Hematopoietic multipotent progenitor cell treated with erythropoietin and hydrocortisone succinate and interleukin-3 and kit ligand, for 17 days (in vitro differentiated cells): ENCODE measurements at places on chromosomes 5 and 9.

- DNase-seq = no peak
Observed at GRCh38 chr9:97853844-97854695, 1.0 kb downstream of the FOXE1 start.

GRCh38 chr5:10219068-10219467 is 30.6 kb downstream of the ATPSCKMT start:
- no peak for DNase-seq

GRCh38 chr9:91658513-91659105 is 235.0 kb upstream of the NFIL3 start:
- DNase-seq = no peak

- DNase-seq = no peak
Observed at GRCh38 chr9:123676869-123677268, 253.1 kb downstream of the DENND1A start.

DNA sequence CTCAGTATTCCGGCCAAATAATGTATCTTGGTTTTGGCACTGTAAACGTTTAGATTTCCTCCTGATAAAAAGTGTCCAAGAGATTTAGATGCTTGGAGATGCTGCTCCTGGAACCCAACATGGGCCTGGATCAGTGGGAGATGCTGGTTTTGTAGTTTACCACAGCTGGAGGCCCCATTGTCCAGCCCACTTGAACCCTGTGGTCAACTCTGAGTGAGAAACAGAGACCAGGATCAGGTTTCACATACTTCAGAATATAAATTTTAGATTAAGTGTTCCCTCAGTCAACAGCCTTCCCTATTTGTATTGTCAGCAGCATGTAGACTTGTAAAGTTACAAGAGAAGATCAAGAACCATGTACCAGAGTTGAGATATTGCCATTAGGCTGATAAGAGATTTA is 144.7 kb upstream of the C9orf72 start:
- no peak for DNase-seq

DNA sequence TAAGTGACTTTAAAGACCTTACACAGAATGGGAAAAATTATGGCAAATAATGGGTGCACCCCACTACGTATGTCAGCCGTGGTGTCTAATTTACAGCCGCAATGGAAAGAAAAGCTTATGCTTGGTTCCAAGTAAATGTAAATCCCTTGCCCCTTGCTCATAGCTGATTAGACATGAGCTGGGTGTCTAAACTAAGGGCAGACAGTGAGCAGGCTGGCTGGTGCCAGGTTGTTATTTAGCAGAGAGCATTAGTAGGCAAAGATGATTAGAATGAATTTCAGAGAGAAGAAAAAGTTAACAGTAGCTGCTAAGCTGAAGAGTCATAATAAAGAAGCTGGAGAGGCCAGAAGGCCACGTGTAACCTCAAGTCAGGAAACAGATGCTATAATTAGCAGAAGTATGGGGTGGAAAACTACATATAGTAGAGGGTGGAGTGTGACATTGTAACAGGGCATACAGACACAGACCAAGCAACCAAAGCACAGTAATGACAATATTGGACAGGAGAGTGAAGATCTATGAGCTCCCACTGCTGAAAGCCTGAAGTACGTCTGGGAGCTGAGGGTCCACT is 257.7 kb downstream of the MCTP1 start:
- DNase-seq = no peak

- DNase-seq = peak; percentile 82
Observed at GRCh38 chr5:98905857-98906688, 22.7 kb downstream of the CHD1 start.

GRCh38 chr5:124080256-124080655 is 568.3 kb downstream of the CSNK1G3 start:
- no peak for DNase-seq

- DNase-seq = no peak
Observed at GRCh38 chr5:168612996-168613395, 33.8 kb upstream of the PANK3 start.

- DNase-seq = no peak
Observed at GRCh38 chr9:123637945-123638634, 282.1 kb downstream of the CRB2 start.

DNA sequence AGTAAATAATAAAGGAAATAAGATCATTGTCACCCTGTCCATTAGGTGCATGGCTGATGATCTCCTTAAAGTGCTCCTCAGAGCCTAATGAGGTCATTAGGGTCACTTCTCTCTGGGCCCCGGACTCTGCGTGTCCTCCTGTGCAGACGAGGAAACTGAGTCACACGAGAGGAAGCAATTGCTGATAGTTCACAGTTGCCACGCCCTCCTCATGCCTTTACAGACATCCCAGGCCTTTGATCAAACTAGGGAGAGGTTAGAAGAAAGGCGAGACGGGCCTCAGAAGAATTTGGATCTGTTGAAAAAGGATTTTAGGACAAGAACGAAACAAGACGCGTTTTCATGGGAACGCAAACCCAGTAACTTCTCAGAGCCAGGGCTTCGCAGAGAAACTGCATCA is 32.0 kb upstream of the MSX2 start:
- no peak for DNase-seq

DNA sequence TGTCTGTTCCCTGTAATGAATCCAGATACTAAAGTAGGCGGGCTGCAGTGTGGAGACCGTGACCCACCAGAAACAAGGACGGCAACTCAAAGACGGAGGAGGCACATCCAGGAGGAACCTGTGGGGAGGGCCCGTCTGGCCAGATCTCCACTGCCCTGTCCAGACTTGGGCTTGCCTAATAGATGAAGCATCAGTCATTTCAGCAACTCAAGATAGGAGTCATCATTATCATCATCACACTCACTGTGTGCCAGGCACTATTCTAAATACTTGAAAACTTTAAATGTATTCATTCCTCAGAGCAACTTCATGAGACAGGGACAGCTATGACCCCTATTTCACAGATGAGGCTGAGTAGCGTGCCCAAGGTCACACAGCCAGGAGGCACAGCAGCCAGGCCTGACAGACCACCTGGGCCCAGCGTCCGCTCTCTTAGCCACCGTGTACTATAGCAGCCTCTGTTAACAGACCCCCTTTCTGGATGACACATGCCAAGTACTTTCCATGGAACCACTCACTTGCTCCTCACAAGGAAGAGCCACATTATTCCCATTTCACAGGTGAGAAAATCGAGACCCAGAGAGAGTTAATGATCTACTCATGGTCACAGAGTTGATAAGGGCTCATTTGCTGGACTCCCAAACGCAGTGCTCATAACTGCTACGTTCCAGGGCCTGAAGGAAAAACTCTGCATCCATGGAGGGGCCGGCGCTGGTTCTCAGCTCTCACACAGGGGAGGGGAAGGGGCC is 4.9 kb upstream of the IL4 start:
- no peak for DNase-seq

GRCh38 chr9:123718188-123718587 is 211.7 kb downstream of the DENND1A start:
- no peak for DNase-seq

GRCh38 chr9:88923092-88923491 is 68.2 kb upstream of the S1PR3 start:
- no peak for DNase-seq

- no peak for DNase-seq
Observed at GRCh38 chr5:59036274-59036961, 453.5 kb downstream of the RAB3C start.

DNA sequence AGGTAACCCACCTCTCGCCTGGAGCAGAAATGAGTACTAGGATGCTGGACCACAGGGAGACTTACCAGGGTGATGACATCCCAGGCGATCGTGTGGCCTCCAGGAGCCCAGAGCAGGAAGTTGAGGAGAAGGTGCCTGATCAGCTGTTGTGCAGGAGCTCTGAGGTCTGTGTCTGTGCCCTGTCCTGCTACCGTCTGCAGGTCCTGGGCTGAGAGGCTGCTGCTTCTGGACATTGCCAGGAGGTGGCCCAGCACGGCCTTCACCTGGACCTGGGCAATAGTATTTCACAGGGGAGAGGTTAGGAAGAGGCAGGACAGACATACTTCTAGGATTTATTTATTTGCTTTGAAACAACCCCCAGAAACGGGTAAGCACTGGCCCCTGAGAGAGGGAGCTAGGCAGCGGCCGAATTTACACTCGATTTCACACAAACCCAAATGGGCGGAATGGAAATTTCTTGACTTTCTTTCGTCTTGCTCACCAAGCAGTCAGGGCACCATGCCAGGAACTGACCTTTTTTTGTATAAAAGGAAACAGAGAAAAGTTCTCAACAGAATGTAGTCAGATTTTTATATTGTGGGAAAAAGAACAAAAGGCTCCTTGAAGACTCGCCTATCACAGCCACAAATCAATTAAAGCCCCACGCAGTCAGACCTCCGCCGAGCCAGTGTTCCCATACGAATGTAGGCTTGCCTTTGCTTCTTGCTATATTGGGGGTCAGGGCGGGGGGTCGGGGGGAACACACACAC is 210.3 kb downstream of the FANCC start:
- no peak for DNase-seq

DNA sequence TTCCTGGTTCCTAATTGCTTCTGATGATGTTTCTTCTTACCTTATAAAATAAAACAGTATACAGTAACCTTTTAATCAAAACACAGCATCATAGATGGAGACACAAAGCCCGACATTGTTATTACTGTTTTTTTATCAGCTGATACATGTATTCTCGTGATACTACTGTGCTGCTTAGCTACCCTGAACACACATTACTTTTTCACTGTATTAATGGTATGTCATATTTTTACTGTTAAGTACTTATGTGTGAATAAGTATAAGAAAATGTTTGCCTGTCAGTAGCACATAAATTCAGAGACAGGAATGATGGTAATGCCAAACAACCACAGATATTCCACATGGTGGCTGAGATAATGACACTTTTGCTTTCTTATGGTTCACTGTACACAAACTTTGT is 68.7 kb downstream of the RAB24 start:
- no peak for DNase-seq

- peak; percentile 21 for DNase-seq
Observed at GRCh38 chr5:75338408-75338807, 1.4 kb downstream of the HMGCR start.

- no peak for DNase-seq
Observed at GRCh38 chr9:127531676-127532075, 80.4 kb downstream of the LRSAM1 start.

GRCh38 chr5:136269973-136270372 is 77.0 kb upstream of the SMIM32 start:
- DNase-seq = no peak

DNA sequence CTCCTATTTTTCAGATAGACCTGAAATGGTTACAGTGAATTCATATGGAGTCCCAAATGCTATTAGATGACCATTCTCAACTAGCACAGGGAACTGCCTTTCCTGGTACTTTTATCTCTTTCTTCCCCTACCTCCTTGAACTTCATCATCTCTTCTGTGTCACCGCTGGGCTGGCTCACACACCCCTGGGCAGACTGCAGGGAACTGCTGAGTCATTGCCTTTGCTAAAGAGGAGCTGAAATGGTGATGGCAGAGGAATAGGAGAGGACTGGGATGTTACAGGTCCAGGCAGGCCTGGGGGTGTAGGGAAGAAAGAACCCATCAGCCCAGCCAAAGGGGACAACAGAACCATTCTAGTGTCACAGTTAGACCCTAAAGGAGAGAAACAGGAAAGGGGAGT is 322.3 kb downstream of the ASTN2 start:
- no peak for DNase-seq

DNA sequence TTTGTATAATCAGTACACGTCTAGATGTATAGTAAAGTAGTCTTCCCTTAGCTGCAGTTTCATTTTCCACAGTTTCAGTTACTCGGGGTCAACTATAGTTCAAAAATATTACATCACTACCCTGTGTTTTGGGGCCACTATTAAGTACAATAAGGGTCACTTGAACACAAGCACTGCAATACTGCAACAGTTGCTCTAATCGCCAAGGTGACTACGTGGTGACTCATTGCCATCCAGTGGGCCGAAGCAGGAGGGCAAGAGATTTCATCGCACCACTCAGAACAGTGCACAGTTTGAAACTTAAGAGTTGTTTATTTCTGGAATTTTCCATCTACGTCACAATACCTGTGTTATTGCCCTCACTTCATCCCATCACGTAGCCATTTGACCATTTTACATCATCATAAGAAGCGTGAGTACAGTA is at the start of gene ARL14EPL:
TSS of gene ARL14EPL (plus strand) at position 379 of the 424 bp plus-strand sequence. CDS start 18,994 bp downstream, outside the sequence.
- no peak for DNase-seq

GRCh38 chr9:99373912-99374311 is 151.8 kb downstream of the SEC61B start:
- DNase-seq = no peak

- no peak for DNase-seq
Observed at GRCh38 chr5:106397700-106398099, 1273.0 kb downstream of the EFNA5 start.

DNA sequence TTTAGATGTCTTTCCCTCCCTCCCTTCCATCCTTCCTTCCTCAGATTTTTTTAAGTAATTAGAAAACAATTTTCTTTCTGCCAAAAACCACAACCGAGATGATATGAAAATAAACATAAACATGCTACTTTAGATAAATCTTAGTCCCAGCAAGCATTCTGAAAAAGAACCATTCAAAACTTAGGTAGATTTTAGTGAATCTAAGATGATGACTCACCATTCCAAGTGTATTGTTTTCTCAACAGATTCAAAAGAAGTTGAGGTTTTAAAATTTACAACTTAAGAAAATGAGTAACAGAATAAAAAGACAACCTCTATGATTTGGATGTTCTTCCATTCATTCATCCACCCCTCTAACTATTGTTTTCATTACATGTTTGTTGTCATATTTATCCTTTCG is 465.1 kb downstream of the PDE4D start:
- DNase-seq = no peak

GRCh38 chr9:99119976-99120655 is 15.2 kb downstream of the TGFBR1 start:
- no peak for DNase-seq

GRCh38 chr5:167577616-167578015 is 713.8 kb upstream of the WWC1 start:
- no peak for DNase-seq

GRCh38 chr9:134376386-134377142 is 50.3 kb downstream of the RXRA start:
- DNase-seq = no peak

DNA sequence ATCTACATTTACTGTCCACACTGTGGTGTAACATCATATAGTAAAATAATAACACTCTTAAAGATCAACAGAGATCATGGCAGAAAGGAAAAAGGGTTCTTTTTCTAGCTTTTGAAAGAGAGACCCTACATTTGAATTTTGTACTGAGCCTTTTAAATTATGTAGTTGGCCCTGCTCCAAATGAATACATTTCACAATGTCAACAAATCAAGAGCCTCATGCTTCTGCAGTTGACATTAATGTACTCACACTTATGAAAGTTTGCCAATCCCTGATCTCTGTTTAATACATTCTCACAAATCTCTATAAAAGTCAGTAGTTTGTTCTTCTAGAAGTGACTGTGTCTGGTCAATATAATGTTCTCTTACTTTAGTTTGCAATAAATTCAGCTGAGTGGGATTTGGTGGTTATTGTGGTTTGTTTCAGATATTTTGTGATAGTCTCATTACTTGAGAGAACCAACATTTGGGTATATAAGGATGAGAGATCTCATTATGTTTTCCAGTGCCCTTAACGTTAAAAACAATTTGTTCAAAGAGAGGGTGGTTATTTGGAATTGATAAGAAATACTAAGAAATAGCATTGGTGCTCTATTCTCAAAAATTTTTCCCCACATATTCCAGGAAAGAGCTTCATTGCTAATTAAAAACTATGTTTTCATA is 277.8 kb upstream of the FTMT start:
- no peak for DNase-seq
